Thoracic aorta endothelial cell (primary cell): ENCODE measurements at places on chromosomes 7 and 10. TPM values are rescaled to one million over a fixed set of nuclear protein-coding genes. Genes with fewer than 3 reads are reported as not detected.

The PDK4 gene
- total RNA-seq = 5.2 and 5.9 TPM in 2 replicates

The SH2D4B gene
- total RNA-seq = under 0.01 and 0.07 TPM in 2 replicates

The SFR1 gene
- 18.0 and 19.5 TPM in 2 replicates for total RNA-seq

The LHPP gene
- 4.5 and 5.1 TPM in 2 replicates for total RNA-seq

The TMEM248 gene
- 86.0 and 138 TPM in 2 replicates for total RNA-seq

The SHTN1 gene
- total RNA-seq = 20.7 and 26.2 TPM in 2 replicates

The BCAP29 gene
- total RNA-seq = 191 and 310 TPM in 2 replicates

The ADAM12 gene
- 0.14 and 0.53 TPM in 2 replicates for total RNA-seq
